Sigmoid colon (tissue), 7 donors: ENCODE measurements at places on chromosomes 11 and 22. TPM values are rescaled to one million over a fixed set of nuclear protein-coding genes. Genes with fewer than 3 reads are reported as not detected.
A peak's percentile ranks its signal among the peaks of the same experiment; 100 is the strongest.

DNA sequence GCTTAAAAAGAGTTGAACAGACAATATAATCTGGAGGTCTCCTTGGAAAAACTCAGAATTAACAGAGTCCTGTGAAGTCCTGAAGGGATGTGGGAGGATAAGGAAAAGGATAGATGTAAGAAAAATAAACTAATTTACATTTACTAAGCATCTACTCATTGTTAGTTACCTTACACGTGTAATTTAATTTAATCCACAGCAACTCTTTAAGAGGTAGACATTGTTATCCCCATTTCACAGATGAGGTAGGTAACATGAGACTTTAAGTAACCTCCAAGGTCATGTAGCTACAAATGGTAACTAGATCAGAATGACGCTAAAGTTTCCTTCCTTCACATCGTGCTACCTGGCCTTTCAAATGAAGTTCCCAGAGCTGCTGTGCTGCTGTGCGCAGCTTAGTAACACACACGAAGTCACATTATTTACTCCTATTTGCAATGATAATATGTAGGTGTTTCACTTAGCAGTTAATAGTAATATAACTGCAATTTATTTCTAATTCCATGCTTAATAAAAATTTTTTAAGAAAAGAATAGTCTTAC lies 5.7 kb upstream of the PDE3B start:
- DNase-seq: no peak
- H3K27ac ChIP-seq: peak overlapping the region; percentile 12
- no peaks in the 10 kb centered on the region for H3K36me3 ChIP-seq
- no peaks in the 10 kb centered on the region for H3K27me3 ChIP-seq
- no peak overlapping the region for H3K4me3 ChIP-seq

MMP13 gene
- total RNA-seq: not detected

DNA sequence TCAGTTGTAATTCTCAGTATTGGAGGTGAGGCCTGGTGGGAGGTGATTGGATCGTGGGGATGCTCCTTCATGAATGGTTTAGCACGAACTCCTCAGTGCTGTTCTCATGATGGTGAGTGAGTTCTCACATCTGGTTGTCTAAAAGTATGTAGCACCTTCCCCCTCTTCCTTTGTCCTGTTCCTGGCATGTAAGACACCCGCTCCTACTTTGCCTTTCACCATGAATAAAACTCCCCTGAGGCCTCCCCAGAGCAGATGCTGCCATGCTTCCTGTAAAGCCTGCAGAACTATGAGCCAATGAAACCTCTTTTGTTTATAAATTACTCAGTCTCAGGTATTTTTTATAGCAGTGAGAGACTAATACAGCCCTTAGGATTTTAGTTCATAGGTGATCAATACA lies 191.5 kb downstream of the MAML2 start:
- H3K4me3 ChIP-seq: no peak overlapping the region
- no peaks in the 10 kb centered on the region for H3K36me3 ChIP-seq

B3GAT1 gene
- 0.16 TPM for total RNA-seq

DNA sequence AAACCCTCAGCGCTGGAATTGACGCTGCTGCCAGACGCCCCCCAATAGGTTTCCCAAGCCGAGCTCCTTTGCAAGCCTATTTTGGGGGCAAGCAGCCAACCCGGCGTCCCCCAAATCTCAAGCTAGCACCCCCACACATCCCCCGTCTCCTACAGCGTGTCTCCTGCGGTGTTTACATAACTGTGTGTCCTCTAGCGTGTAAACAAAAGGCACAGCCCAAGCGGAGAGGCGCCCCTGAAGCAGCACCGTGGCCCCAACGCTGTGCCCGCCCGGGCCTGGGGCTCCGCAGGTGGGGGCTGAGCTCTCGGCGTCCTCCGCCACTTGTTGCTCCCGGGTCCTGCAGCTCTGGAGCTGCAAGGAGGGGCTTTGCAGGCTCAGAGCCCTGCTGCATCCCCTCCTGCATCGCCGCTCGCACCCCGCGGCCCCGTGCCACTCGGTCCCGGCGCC lies 1.6 kb downstream of the CADM1 start:
- peaks cover 32% of the 10 kb centered on the region for H3K4me1 ChIP-seq
- no peak for DNase-seq
- no peaks in the 10 kb centered on the region for H3K36me3 ChIP-seq
- H3K27ac ChIP-seq: peak overlapping the region; percentile 87
- no peaks in the 10 kb centered on the region for H3K27me3 ChIP-seq
- H3K4me3 ChIP-seq: peak overlapping the region; percentile 55
